KG1 (cell line): ENCODE measurements at places on chromosomes 2 and 18.

DNA sequence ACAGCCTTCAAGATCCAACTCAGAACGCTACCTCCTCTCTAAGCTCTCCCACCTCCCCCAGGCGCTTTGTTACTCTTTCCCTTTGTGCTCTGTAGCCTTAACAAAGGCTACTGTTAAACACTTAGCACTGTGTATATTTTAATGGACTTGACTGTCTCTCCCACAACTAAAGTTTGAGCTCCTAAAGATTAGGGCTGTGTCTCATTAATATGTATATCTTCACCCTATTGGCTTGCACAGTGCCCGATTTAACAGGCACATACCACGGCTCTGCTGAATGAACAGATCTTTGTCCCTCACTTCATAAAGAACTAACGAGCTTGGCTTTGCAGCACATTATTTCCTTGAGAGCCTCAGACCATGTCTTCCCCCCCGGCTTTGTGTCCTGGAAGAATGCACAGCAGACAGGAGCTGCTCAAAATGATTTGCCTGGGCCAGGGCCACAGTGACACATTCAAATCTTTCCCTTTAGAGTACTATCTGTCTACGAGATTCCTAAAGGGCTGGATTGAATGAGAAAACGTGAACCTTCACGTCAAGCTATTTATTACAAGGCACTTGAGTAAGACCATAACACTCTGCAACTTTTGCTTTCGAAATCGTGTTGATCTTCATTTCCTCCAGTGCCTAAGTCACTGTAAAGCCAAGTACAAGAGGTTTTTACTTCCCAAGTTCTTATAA is 22.1 kb downstream of the ABHD3 start:
- DNase-seq = peak; percentile 68

DNA sequence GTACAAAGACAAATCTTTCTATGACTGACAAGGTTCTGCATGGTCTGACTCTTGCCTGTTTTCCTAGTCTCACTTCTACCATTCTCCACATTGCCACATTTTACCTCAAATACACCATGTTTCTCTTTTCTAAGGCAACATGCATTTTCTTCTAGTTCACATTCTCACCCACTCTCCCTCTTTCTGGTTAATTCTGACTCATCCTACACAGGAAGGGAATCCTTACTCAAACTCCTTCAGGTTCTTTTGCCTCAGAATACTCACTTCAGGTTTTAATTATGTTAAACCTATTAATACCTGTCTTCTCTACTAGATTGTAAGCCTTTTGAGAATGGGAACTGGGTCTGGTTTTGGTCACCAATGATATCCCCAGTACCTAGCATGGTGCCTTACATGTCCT is 47.2 kb downstream of the MAP2 start:
- DNase-seq = no peak

DNA sequence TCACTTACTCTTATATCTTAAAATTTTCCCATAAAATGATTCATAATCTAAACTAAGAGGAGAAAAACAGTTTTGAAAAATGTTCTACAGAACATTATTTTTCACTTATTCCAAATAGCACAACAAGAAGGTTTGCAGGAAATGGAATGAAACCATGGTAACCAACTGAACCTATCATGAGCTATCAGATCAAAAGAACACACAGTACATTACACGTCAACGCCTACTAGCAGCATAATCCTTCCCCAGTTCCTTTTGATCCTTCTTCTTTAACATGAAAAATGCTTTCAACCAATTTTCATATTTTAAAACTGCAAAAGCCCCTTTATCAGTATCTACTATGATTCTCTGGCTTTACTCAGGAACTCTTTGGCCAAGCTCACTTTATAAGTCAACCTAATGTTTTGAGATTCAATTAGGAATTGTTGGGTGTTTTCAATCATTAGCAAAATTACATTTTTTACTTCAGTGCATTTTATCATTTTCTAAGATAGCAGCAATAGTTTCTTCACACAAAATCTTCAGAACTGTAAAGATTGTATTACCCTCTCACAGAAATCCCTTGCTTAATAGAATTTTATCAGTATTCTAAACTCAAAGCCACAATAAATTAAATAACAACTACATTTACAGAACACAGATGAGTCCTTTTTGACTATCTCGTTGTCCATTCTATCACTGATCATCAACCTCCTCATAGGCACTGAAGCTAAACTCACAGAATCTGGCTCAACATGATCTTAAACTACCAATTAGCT is 102.5 kb downstream of the CHN1 start:
- DNase-seq = no peak

DNA sequence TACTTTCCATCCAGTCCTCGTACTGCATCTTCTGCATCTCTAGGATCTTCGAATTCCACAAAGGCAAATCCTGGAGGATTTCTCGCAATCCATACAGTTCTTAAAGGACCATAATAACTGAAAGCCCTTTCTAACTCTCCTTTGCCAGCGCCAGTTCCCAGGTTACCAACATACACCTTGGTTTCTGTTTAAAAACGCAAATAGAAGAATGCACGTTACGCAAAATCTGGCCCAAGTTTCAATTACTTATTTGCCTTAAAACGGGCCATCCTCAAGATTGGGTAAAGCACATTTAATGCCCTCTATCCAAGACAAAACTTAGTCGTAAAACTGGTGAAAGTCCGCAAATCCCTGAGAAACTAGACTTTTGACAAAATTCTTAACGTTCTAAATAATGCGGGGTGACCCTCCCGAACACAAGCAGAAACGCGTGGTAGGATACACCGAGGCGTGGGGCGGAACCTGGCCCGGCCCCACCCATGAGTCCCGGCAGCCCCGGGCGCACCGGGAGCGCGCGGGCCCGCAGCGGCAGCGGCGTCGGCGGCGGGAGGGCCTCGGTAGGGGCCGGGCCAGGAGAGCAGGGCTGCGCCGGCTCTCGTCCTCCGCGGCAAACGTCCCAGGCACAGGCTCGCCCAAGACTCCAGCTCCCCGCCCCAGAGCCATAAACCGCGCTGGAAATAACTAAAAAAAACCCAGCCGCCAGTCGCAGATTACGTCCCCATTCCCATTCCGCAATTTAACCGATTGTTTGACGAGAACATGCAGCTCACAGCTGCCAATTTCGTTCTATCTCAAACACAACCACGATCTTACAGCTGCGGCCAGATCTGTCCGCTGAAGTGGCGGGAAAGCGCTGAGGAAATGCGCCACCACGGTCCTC is 910 bp downstream of the SRSF7 start:
- DNase-seq = no peak

GRCh38 chr18:65235966-65236624 is 514.7 kb upstream of the CDH7 start:
- DNase-seq = peak; percentile 15

- no peak for DNase-seq
Observed at GRCh38 chr18:33355756-33356155, 84.8 kb downstream of the CCDC178 start.

DNA sequence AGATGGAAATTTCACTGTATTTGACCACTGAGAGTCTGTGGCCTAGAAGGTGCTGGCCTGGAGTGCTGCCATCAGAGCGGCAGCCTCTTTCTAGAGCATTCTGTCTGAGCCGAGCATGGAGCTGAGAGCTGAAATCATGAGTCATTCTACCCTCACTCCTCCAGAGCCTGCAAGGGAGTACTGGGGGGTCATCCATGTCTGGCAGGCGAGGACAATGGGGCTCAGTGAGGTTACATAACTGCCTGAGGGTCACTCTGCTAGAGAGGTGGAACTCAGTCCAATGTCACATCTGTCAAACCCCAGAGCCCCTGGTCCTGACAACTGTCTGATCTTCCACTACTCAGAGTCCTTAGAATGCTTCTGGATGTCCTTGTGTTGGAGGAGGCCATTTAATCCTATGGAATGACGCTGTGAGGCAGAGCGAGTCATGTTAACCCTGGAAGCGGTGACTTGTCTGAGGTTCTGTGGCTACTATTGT is 65.3 kb downstream of the HAUS1 start:
- no peak for DNase-seq

DNA sequence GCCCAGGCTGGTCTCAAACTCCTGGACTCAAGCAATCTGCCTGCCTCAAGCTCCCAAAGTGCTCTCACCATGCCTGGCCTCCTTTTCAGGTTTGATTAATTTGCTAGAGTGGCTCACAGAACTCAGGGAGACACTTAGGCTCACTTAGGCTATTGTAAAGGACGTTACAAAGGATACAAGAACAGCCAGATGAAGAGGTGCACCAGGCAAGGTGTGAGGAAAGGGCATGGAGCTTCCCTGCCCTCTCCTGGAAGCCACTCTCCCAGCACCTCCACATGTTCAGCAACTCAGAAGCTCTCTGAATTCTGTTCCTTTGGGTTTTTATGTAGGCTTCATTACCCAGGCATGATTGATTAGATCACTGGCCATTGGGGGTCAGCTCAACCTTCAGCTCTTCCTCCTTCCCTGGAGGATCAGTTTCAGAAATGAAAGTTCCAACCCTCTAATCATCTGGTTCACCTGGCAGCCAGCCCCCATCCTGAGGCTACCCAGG is 78.7 kb upstream of the RGPD5 start:
- DNase-seq = no peak

DNA sequence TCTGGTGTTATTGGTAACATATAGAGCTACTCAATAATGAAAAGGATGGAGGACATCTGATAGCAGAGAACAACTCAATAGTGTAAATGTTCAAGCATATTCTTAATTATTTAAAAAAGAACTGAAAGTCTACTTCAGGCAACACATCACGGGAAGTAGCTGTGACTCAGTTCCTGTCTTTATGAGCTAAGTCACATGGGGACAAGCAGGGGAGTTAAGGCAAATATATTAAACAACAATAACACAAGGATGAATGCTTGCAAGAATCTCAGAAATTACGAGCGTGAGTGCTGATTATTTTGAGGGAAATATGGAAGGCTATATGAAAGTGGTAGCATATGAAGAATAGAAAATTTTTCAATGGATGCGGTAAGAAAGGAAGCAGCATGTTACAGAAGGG is 4.0 kb upstream of the HNMT start:
- no peak for DNase-seq

DNA sequence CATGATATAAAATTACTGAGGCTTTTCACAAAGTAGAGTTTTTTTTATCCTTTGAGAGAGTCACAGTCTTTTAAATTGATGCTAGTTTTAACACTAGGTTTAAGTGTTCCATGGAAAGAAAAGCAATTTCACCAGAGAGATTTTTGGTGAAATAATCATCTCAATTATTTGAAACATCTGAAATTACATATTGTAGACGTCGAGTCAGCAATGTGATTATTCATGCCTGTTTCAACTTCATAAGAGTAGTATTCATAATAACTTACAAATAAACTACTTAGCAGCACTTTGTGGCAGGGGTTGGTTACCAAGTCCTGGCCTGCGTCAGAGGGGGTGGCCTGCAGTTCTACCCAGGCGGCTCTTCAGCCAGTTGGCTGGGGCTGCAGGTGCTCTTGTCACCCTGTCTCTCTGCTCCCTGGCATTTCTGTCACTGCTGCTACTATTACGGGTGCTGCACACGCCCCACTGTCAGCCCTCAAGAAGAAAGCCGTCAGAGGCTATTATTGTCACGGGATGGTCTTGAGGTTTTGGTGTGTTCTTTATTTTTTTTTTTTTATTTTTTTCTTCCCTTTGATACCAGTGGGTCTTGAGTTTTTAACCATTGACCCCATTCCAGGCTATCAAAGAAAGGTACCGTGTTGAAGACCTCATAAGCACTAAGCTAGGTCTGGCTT is 50.4 kb downstream of the MALT1 start:
- DNase-seq = no peak

GRCh38 chr2:197256021-197256420 is 54.6 kb downstream of the ANKRD44 start:
- DNase-seq = peak; percentile 47

DNA sequence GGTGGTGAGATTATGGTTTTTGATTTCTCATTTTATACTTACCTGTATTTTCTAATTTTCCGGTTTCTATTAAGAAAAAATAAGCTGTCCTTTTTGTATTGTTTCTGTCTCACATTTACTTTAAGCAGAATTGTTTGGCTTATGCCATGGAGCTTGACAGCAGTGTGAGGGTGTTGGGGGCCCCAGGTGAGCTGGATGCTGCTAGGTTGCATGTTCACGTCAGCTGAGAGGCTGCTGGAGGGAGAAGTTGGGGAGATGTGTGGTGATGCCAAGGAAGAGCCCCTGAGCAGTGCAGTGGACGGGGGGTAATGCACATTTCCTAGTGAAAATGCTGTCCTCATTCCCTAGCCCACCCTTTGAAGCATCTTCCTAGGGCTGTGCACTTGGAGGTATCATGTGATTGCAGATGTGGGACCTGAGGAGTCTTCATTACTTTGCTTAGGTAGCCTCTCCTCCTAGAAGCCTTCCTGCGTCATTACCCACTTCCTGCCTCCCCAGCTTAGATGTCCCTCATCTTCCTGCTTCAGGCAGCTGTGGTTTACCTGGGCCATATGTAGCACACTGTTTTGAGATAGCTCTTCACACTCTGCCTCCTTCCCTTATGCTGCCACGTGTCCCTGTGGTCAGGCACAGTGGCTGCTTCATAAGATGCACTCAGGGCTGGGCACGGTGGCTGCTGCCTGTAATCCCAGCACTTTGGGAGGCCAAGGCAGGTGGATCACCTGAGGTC is 16.2 kb downstream of the ATG16L1 start:
- peak; percentile 16 for DNase-seq

DNA sequence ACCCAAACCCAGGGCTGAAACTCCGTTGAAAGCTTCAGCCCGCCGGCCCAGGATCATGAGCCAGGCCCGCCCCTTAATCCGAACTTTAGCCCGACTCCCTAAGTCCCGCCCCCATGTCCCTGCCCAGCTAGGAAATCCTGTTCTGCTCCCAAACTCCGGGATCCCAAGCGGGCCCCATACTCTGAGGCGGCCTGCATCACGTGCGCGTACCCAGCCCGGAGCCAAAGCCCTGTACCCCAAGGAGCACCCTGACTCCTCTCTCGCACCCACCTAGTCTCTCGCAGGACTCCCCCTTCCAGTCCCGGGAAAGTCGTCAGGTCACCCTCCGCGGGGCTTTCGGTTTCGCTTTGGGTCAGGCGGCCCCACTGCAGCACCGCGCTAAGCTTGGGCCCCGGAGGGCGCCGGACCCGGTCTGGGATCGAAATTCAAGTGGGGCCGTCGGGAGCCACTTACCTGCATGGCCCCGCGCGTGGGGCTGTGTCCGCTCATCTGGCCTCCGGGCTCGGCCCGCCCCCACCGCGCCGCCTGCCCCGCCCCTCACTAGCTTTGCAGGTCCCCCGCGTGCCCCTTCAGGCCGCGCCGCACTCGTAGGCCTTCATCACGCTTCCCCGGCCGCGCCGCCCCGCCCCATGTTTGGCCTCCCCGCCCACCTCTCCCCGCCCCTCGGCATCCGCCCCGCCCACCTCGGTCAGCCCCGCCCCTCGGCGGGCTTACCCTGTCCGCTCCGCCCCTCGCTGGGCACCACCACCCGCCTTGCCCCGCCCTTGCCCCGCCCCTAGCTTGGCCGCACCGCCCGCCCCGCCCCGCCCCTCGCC is at the start of gene DNPEP:
Gene DNPEP, minus strand, starts transcription at position 607 of the 815 bp plus-strand sequence. Its CDS starts 118 bp downstream, at position 489.
- DNase-seq = peak; percentile 79

- DNase-seq = no peak
Observed at GRCh38 chr2:238434846-238435751, 8.4 kb downstream of the ASB1 start.

GRCh38 chr18:47931718-47932103 is 1.3 kb upstream of the SMAD2 start:
- no peak for DNase-seq

DNA sequence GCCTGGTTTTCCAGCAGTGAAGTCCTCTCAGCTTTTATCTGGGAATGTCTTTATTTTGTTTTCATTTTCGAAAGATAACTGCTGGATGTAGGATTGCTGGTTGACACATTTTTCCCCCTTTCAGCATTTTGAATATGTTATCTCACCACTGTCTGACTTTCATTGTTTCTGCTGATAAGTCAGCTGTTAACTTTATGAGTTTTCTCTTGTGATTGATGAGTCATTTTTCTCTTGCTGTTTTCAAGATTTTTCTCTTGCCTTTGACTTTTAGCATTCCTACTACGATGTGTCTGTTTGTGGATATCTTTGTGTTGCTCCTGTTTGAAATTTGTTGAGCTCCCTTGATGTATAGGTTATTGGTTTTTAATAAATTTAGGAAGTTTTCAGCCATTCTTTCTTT is 85.5 kb downstream of the AGPS start:
- no peak for DNase-seq
